ENCODE measurements at places on chromosomes 5 and 9.

DNA sequence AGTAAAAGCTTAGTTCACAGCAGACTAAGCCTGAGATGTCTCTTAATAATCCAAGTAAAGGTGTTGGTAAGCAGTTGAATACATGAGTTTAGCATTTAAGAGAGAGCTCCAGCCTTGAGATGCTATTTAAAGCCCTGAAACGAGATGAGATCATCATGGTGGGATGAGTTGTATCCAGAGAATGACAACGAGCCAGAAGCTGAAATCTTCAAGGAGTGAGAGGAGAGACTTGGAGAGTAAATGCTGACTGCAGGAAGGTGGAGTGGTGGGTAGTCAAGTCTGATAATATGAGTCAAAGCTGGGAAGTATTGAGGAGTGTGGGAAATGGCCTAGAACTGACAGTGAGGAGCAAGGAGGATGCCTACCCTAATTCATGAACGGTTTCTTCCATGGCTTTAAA is 53.7 kb downstream of the PLAC8L1 start:
- no peak for DNase-seq

DNA sequence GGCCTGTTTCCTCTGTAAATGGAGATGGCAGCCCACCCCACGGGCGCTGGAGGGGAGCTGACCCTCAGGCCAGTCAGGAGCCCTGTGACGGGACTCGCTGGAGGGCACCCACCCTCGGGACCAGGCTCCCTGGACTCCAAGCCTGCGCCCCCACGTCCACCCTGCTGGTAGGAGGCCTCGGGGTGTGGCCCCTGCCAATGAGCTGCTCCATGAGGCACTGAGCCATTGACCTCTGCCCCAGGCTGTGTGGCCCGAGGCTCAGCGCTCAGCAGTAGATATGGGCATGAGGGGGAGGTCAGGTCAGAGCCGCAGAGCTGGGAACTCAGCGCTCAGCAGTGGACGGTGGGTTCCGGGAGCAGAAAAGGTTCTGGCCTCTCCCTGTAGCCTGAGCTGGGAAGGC is 52.3 kb upstream of the EGFL7 start:
- no peak for DNase-seq

- no peak for DNase-seq
Measured at GRCh38 chr5:95628933-95629332, 9.0 kb downstream of the GPR150 start.

GRCh38 chr5:115179394-115180164 is 9.9 kb upstream of the TRIM36 start:
- DNase-seq, result no peak

- no peak for DNase-seq
Measured at GRCh38 chr5:142746532-142747433, 23.4 kb upstream of the ARHGAP26 start.

GRCh38 chr9:134278974-134279640 is 47.1 kb upstream of the RXRA start:
- DNase-seq, result no peak

DNA sequence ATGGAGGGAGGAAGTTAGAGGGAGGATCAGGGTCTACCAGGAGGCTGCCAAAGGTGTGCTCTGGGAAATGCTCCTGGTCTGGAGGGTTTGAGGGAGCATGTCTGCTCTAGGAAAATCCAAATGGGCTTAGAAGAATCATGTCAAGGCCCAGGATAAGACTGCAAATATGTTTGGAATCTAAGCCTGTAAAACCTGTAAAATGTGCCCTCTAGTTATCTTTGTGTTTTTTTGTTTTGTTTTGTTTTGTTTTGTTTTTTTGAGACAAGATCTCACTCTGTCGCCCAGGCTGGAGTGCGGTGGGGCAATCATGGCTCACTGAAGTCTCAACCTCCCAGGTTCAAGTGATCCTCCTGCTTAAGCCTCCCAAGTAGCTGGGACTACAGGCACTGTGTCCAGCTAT is 135.4 kb downstream of the FGF1 start:
- DNase-seq, result no peak

GRCh38 chr5:102922111-102922720 is 167.1 kb downstream of the PAM start:
- no peak for DNase-seq

GRCh38 chr9:89756891-89757537 is 152.2 kb downstream of the GADD45G start:
- no peak for DNase-seq

GRCh38 chr9:85740787-85741094 is 1.0 kb downstream of the AGTPBP1 start:
- DNase-seq, result no peak

DNA sequence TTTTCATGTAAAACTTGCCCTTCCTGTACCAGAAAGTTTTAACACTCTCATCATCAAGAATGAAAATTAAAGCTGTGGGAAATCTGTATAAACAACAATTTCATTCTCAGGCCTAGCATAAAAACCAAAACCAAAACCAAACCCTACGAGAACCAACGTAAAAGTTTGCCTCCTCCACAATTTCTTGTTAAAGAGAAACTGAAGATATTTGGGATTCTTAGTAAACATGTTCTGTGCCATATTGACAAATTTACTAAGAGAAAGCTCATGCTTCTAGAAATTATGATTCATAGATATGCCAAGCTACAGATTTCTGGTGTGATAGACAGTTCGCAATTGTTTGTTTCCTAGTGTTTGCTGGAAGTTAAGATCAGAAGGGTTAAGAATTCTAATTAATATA is 801.0 kb upstream of the NUDT12 start:
- DNase-seq, result no peak

DNA sequence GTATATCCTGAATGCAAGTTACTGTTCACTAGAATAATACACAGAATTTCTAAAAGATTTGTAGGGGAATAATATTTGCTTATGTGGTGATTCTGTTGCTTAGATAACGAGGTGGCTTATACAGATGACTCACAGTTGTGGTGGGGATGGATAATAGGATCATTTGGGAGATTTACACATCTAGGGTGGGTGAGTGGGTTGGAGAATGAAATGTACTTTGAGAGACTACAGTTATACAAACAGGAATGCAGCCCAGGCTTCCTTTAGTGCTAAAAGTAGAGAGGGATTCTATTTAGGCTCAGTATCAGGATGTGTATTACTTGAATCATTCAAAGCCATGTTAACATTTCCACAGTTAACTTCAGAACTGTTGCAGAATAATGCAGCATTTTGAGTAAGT is 1.8 kb downstream of the CTXN3 start:
- DNase-seq, result no peak

DNA sequence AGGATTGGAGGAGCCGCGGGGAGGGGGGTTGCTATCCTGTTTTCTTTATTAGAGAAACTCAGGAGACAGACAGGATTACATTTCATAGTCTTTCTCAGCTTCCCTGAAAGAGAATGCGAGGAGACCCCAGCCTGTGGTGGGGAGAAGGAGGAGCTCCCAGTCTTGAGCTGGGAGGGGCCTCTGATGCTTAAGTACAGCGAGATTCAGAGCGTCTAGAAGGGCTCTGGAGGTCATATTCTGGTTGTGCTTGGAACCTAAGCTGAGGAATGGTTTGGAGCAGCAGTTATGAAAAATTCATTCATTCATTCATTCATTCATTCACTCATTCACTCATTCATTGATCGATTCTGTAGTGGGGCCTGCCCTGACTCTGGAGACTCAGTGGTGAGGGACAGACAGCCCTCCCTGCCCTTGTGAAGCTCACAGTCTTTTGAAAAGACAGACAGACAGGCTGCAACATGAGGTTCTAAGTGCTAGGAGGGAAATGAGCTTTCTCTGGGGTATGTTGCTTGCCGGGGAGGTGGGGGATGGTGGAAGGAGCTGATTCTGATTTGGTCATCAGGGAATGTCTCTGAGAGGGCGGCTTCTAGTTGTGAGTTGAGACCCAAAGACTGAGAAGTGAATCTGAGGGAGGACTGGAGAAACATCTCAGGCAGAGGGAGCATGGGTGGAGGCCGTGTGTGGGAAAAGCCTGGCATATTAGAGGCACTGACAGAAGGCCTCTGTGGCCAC is 2.5 kb upstream of the SPRY4 start:
- no peak for DNase-seq

- DNase-seq, result no peak
Measured at GRCh38 chr9:97322105-97322504, 14.6 kb downstream of the CCDC180 start.

DNA sequence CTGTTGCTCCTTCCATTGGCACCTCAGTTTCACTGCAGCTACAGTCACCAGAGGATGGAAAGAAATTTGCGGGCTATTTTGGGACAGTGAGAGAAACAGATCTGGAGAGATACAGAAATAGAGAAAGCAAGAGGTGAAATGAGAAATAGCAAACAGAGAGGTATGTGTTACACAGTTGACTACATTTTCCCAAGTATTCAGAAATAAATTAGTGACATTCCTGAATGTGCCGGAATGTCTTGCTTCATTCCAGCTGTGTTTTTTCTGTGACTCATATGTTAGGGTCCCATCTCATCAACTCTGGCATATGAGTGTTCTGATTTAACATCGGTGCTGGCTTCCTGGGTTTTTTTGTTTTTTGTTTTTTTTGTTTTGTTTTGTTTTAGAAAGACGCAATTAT is 63.8 kb upstream of the ZNF462 start:
- no peak for DNase-seq

- DNase-seq, result no peak
Measured at GRCh38 chr5:54009828-54010227, 300.5 kb downstream of the ARL15 start.

GRCh38 chr5:26690511-26690910 is 347.9 kb downstream of the CDH9 start:
- DNase-seq, result no peak

GRCh38 chr9:125240649-125240999 is 519 bp downstream of the HSPA5 start:
- no peak for DNase-seq

GRCh38 chr5:59506285-59506877 is 387.1 kb downstream of the PDE4D start:
- DNase-seq, result no peak

GRCh38 chr5:31743678-31744077 is 104.7 kb downstream of the PDZD2 start:
- no peak for DNase-seq

DNA sequence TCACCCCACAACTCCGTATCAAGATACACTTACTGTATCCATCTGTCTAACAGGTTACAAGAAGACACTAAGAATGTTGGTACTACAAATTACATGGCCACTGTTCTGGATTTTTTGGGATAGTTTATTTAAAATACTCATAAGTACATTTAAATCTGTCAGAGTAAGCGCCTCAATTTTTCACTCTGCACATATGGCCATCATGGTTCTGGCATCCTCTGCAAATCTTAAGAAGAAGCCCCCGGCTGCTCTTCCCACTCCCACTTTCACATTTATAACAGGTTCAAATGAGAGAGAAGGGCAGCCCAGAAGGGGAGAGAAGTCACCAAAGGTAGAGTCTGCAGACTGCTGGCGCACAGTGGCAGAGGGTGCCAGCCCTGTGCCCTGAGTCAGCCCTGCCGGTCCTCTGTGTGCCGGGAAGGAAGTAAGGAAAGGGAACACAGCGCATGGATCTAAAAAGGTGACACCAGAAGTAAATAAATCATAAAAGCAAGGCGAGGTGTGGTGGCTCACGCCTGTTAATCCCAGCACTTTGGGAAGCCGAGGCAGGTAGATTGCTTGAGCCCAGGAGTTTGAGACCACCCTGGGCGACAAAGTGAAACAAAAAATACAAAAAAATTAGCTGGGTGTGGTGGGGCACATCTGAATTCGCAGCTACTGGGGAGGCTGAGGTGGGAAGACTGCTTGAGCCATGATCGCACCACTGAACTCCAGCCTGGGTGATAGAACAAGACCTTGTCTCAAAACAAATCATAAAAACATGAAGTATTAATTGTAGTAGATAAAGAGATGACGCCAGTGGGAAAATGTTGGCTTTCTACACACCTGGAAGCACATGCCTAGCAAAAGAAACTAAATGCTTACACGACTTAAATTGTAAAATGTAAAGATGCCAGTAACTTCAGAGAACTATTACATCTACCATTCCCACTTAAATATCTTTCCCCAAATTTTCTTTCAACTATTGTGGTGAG is 30.0 kb downstream of the RNF130 start:
- DNase-seq, result no peak

GRCh38 chr5:24633715-24634325 is 11.0 kb downstream of the CDH10 start:
- DNase-seq, result no peak

- peak; percentile 59 for DNase-seq
Measured at GRCh38 chr5:151825445-151825844, 53.7 kb downstream of the G3BP1 start.
